Hematopoietic multipotent progenitor cell treated with erythropoietin and hydrocortisone succinate and interleukin-3 and kit ligand, for 6 days (in vitro differentiated cells): ENCODE measurements at places on chromosomes 2 and 18.

GRCh38 chr2:64923385-64923710 lies 65.9 kb upstream of the SLC1A4 start:
- no peak for DNase-seq

DNA sequence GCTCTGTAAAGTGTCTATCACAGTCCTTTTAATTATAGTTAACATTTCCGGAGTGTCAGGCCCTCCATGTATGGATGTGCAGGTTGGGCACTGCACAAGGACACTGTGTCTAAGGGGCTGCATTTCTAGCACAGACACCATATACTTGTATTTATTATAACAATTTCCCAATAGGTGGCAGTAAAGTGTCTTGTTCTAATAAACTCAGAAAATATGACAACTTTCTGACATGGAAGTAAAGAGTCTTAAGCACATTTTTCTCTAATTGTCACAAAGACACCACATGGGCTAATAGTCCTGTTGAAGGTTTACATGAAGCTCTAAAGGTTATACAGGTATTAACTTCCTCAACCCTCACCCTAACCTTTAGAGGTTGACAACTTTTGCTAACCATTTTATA lies 156.6 kb downstream of the DYSF start:
- DNase-seq: peak; percentile 76

GRCh38 chr2:148130581-148130980 lies 109.7 kb downstream of the MBD5 start:
- DNase-seq: no peak

- peak; percentile 88 for DNase-seq
Observed at GRCh38 chr18:51211552-51211951, 14.1 kb upstream of the MEX3C start.

- DNase-seq: no peak
Observed at GRCh38 chr2:122029945-122030344, 274.5 kb downstream of the TSN start.

GRCh38 chr2:5121642-5122041 lies 570.5 kb upstream of the SOX11 start:
- no peak for DNase-seq

GRCh38 chr18:57794951-57795728 lies 8.0 kb downstream of the ATP8B1 start:
- DNase-seq: no peak

GRCh38 chr2:236217926-236218325 lies 46.3 kb downstream of the ASB18 start:
- no peak for DNase-seq

GRCh38 chr2:113202305-113203216 lies 28.8 kb downstream of the PSD4 start:
- no peak for DNase-seq

DNA sequence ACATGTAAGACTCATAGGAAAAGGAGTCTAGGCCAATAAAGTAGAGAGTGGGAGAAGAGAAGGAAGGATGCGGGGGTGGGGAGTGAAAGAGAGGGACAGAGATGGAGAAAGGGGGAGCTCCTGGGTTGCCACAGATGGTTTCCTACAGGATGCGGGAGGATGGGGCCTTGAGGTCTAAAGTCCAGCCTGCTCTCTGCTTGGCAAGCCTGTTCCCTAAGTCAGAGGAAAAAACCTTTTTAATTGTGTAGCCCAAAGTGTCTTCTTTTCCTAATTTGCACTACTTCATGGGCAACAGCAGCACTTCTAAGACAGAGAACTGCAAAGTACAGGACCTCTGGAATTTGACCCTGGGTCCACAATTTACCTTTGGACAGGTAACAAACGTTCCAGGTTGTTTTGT lies 1.4 kb upstream of the FAM110C start:
- DNase-seq: no peak

DNA sequence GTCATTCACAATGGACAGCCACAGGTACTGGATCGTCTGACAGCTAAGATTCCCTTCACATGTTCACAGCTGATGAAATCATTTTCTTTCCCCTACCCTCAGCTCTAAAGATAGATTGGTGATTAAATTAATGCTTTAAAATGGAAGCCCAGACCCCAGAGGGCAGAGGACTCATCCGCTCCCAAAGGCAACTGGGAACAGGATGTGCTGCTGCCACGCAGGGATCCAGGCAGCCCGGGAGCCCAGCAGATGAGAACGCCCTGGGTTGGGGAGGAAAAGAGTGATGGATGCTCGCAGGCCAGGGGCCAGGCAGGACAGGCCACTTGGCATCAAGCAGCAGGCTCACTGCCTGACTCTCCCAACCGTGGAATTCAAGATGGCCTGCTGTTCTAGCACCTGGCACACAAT lies 41.3 kb downstream of the HDHD2 start:
- no peak for DNase-seq

- DNase-seq: peak; percentile 24
Observed at GRCh38 chr2:223801736-223802135, 35.6 kb downstream of the AP1S3 start.

- DNase-seq: no peak
Observed at GRCh38 chr18:37309861-37310260, 255.7 kb downstream of the CELF4 start.

- DNase-seq: no peak
Observed at GRCh38 chr18:76363436-76364120, 131.5 kb downstream of the ZNF516 start.

GRCh38 chr18:55088000-55088401 lies 128.7 kb upstream of the CCDC68 start:
- no peak for DNase-seq

- DNase-seq: peak; percentile 56
Observed at GRCh38 chr2:236352761-236353593, 88.8 kb upstream of the ASB18 start.

GRCh38 chr2:9271691-9272090 lies 65.1 kb downstream of the ASAP2 start:
- no peak for DNase-seq

DNA sequence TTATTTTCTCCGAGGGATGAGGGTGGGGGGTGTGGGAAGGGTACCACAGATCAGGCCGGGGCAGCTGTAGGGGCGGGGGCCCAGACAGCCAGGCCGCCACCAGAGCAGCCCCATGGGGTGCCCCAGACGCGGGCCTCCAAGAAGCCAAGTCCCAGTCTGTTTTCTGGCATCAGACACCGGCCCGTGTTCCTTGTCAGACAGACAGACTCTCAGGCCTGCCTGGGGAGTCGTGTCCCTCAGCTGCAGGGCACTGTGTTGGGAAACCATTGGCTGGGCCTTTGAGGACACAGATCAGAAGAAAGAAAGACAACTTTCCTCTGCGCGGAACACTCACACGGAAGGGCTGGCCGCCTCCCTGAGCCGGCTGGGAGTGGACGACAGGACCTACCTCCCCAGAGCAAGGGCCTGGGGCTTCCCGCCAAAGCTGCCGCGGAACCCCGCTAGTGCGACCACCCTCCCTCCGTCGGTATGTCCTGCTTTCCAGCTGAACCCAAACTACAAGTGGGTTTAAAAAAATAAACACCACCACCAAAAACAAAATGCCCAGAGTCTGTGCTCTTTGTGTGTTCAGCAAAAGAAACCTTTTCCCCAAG lies 88.0 kb downstream of the SMAD7 start:
- no peak for DNase-seq

DNA sequence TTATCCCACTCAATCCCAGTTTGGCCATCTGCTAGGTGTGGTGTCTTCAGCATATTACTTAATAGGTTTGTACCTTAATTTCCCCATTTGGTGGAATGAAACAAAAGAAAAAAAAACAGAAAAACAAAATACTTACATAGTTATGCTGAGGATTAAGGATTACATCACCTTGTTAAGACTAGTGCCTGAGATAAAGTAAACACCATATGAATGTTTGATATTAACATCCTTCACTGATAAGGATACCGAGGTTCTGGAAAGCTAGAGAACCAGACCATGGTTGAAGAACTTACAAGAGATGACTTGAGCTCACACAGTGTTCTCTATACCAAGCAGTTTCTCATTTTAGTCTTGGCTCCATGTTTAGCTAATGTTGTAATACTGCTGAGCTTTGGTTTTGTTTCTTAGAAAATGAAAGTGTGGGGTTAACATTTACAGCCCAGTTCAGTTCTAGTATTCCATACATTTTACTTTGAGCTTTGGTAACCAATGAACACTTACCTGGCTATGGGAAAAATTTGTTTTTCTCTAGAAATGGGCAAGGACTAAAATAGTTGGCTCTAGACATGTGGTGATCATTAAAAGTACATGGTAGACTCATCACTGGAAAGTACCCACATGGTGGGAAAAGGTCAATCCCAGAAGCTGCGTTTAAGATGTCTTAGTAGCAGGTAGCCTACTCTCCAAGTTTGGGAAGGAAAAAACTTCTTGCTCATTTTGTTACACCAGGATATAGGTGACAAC lies 5.8 kb upstream of the GPD2 start:
- DNase-seq: no peak

DNA sequence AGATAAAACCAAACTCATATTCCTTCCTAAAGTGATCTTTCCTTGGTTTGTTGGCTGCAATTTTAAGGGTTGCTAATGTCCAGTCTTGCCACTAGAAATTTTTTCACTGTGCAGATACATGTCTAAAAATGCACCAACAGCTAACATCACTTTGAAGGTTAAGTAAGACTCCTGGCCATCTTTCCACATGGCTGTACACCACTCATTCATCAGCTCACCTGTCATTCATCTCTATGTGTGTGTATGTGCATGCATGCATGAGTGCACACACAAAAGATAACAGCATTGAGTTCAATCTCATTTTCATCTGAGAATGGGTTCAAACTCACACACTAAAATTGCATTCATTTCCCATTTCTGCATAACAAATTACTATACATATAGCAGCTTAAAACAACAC lies 203.8 kb downstream of the PDE11A start:
- no peak for DNase-seq

DNA sequence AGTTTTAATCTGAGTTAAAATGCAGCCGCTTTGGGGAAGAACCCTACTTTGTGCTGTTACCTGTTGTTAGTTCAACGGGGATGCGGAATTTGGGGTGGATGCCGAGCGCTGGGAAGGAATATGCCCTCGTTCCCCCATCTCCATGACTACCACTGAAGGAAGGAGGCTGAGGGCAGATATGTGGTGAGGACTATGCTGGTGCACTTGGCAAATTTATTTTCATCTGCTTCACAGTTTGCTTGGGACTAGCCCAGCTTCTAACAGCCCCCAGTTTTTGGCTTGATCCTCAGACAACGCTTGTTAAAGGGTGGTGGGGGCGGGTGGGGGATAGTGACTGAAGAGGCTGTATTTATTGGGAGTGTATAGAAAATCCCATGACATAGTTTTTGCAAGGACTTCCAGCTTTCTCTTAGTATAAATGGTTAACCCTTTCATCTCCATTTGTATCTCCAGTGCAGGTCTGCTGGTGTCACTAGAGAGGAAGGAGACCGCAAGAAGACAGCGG lies 100.8 kb downstream of the COLEC12 start:
- no peak for DNase-seq

GRCh38 chr2:10062931-10063365 lies 17.3 kb downstream of the CYS1 start:
- no peak for DNase-seq

GRCh38 chr18:80115035-80115434 lies 6.0 kb downstream of the ADNP2 start:
- no peak for DNase-seq

GRCh38 chr2:47300609-47301276 lies 102.2 kb upstream of the MSH2 start:
- peak; percentile 75 for DNase-seq
